BE2C (cell line): ENCODE measurements at places on chromosomes 6 and 20.

- DNase-seq, result no peak
Observed at GRCh38 chr6:113412589-113413357, 444.4 kb upstream of the MARCKS start.

GRCh38 chr20:25499855-25500434, 85.4 kb downstream of the NINL start:
- DNase-seq, result no peak

DNA sequence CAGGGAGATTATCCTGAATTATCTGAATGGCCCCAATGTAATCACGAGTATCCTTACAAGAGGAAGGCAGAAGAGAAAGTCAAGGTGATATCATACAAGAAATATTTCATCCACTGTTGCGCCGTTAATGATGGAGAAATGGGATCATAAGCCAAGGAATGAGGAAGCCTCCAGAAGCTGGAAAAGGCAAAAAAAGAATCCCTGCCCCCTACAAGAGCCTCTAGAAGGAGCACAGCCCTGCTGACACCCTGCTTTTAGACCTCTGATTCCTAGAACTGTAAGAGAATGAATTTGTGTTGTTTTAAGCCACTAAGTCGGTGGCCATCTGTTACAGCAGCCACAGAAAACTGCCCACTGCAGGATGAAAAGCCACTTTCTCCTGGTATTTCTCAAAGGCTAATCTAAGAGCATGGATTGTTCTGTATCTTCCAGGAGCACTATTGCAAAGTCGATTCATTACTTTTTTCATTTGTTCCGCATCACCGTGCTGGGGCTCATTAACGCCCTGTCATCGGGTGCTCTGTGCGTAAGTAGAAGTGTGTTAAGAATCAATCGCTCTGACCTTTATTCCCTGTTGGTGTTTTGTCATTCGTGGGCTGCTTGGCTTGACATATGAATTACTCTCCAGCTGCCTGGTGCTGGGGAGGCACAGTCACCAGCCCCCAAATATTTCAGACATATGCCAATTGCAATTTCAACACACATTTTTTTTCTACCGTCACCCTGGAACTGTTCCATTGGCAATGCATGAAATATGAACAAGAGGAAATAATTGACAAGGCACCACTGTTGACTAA, 117.0 kb downstream of the PCSK2 start:
- no peak for DNase-seq

- DNase-seq, result no peak
Observed at GRCh38 chr6:142055219-142055618, 77.5 kb upstream of the GJE1 start.

DNA sequence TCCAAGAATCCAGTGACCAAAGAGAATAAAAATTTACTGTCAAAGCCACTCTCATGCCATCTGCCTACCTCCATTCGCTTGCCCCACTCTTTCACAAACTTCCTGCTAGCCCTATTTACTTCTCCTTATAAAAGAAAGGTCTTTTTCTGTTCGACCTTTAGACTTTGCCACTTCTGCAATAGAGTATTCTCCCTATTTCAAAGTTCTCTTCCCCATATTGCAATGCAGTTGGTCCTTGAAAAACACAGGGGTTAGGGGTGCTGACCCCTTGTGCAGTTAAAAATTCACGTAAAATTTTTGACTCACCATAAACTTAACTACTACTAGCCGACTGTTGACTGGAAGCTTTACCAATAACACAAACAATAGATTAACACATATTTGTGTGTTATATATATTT, 15.0 kb downstream of the CCN2 start:
- DNase-seq, result no peak

DNA sequence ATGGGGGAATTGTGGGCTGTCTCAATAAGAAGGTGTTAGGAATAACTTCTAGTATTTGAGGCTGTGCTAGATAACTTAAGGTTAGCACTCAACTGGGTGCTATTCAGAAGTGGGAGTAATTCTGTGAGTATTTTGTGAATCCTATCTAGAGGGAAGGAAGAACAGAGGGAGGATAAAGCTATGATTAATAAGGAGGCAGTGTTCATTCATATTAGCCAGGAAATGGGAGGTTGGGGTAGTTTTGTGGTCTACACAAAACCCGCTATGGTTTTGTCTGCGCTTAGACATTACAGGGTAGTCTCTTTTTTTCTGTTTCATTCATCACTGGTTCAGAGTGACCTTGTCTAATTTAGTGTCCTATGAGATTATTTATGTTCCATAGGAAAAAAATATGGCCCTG, 341.0 kb downstream of the ARHGAP18 start:
- no peak for DNase-seq

DNA sequence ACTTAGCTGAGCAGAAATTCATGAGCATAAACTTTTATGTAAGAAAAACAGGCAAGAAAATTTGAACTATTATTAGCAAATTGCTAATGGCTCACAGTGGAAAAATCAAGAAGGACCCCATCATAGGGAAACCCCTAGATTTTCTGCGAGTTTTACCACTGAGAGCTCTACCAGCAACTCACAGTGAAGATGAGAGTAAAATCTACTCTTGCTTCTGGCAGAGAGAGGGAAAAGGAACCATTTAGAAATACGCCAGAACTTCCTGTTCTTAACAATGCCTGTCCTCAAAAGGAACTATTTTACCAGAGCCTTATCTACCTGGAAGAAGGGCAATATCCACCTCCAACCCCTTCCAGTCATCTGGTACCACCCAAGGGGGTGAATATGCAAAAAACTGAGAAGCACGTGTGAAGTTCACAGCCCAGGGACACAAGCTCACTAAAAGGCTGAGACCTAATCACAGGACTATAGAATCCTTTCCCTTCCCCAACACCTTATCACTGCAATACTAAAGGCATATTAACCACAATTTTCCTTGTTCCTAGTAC, 34.4 kb upstream of the ASF1A start:
- DNase-seq, result no peak

- DNase-seq, result no peak
Observed at GRCh38 chr6:16757332-16757731, 3.9 kb downstream of the ATXN1 start.

DNA sequence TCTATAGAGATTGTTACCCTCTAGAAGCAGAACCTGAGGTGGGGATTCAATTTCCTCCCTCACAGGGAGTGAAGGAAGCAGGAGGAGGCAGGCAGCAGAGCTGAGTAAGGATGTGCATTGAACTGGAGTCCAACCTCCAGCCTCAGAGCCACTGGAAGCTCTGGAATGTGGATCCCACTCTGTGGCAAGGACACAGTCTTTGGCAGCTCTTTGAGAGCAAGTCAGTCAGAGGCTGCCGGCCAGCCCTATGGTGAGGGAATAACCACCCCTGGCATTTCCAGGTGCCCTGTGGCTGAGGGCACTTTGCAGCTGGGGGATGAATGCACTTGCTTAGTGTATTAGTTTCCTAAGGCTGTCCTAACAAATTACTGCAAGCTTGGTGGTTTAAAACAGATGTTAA, 37.2 kb downstream of the EBF4 start:
- no peak for DNase-seq
